ENCODE measurements at places on chromosomes 6 and 20.

DNA sequence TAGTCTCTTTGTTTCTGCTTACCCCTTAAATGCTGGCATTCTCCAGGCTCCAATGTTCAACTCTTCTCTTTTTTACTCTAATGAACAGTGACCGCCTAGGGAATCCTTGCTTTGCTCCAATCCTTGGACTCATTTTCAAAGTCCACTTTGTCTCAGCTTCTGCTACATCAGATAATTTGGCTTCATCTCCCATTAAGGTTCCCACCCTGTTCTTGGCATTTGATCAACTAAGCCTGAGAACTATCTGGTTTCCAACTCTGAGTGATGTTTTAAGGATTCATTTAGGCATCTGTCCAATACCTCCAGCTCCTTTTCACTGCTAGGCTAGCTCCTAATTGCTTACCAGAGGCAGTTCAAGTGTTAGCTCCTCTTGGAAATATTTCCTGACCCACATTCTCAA lies 64.9 kb downstream of the ME1 start:
- no peak for DNase-seq

DNA sequence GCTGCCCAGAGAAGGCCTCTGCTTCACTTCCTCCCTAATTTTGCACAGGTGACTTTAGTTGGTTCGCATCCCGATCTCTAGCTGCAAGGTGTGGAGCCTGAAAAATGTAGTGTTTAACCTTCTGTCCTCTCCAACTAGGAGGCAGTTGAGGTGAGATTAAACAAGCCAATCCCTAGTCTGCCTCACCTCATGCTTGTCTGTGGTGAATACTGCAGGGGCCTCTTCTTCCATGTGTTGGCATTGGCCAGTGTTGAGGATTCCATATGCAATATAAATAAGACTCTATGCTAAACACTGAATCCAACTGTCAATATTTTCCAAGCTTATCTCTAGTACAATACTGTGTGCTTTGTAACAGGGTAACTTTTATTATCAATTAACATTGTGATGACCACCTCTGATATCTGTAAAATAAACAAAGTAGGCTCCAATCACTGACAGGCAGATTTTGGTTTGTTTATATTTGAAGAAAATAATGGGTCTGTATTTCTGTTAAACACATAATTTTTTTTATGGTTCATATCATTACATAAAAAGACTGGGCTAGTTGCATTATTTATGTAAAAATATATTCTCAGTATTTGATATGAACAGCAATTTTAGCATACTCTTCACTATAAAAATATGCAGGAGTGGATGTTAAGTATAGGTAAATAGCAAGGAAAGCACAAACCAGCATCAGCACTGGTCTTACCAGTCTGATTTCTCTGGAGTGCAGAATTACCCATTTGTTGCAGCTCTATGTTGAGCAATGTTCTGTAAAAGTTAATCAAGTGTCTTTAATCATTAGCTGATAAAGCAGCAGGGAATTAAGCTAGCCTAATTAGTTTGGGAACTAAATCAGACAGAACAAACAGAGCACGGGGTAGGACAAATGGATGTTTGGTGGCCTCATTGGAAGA lies 74.0 kb downstream of the ANKRD6 start:
- peak; percentile 48 for DNase-seq

DNA sequence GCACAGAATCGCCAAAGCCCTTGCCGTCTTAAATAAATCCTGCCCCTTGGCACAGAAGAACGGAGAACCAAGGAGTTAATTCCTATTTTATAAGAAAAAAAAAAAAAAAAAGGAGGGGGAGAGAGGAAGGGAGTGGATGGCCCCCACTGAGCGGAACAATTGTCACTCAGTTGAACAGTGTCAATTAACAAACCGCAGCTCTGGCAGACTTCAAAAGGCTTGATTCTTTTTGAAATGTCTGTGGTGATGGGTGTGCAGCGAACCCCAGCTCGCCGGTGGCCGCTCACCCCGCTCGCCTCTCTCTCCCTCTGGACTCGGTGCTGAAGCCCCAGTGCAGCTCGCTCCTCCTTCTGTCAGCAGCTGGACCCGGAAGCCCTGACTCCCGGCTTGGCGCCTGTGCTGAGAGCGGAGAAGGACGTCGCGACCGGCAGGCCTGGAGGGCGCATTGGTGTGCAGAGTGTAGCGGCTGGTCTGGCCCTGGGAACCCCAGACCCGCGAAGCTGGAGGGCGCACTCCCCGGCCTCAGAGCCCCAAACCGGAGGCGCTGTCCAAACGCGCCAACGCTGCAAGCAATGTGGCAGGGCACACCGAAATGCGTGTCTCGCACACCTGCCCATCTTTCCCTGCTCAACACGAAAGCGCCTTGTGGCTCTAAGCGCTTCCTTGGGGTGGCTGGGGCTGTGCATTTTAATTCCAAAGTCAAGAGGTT lies 3.4 kb downstream of the LINC00237 start:
- no peak for DNase-seq

- DNase-seq: no peak
Measured at GRCh38 chr6:17971128-17972073, 16.0 kb downstream of the KIF13A start.

GRCh38 chr6:39693206-39693605 lies 32.0 kb downstream of the KIF6 start:
- no peak for DNase-seq

DNA sequence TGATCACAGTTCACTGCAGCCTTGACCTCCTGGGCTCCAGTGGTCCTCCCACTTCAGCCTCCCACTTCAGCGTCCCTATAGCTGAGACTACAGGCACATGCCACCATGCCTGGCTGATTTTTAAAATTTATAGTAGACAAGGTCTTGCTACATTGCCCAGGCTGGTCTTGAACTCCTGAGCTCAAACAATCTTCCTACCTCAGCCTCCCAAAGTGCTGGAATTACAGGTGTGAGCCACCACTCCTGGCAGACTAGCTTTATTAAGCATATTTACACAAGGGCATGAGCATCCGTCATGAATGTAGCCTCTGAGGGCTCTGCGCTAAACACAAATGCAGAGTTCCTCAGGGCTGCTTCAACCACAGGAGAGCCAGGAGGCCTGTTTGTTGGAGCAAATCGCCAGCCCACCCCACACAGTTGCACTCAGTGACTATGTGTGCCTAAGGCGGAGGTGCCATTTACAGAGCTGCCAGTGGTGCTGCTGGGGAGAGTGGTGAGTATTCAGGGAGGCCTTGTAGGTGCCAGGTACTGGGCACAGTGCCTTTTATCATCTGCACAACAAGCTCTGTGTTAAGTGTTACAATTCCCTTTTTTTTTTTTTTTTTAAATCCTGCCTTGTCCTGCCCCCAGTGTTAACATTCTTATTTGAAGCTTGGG lies 78.2 kb downstream of the PSMG4 start:
- DNase-seq: peak; percentile 71

DNA sequence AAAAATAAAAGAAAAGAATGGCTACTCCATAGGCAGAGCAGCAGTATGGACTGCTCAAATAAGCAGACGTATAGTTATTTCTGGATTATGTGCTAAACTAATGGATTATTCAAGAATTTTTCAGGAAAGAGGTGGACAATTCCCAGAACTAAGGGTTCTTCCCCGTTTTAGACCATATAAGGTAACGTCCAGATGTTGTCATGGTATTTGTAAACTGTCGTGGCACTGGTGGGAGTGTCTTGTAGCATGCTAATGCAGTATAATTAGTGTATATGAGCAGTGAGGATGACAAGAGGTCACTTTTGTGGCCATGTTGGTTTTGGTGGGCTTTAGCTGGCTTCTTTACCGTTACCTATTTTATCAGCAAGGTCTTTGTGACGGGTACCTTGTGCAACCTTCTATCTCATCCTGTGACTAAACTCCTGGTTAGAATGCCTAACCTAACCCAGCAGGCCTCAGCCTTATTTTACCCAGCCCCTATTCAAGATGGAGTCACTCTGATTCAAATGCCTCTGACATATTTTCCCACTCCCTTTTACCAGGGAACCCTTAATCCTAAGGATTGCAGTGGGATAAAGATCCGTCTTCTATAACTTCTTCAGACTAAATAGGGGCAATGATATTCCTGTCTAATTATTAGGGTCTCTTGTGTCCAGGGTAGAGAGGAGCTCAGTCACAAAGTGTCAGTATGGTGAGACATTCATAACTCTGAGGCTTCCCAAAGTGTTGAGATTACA lies 11.1 kb upstream of the TRIM38 start:
- DNase-seq: no peak

- DNase-seq: no peak
Measured at GRCh38 chr20:23203951-23204730, 118.0 kb upstream of the CD93 start.

- no peak for DNase-seq
Measured at GRCh38 chr6:27091661-27092315, 155.7 kb upstream of the PRSS16 start.

GRCh38 chr6:30329331-30329730 lies 2.6 kb downstream of the TRIM39 start:
- no peak for DNase-seq

DNA sequence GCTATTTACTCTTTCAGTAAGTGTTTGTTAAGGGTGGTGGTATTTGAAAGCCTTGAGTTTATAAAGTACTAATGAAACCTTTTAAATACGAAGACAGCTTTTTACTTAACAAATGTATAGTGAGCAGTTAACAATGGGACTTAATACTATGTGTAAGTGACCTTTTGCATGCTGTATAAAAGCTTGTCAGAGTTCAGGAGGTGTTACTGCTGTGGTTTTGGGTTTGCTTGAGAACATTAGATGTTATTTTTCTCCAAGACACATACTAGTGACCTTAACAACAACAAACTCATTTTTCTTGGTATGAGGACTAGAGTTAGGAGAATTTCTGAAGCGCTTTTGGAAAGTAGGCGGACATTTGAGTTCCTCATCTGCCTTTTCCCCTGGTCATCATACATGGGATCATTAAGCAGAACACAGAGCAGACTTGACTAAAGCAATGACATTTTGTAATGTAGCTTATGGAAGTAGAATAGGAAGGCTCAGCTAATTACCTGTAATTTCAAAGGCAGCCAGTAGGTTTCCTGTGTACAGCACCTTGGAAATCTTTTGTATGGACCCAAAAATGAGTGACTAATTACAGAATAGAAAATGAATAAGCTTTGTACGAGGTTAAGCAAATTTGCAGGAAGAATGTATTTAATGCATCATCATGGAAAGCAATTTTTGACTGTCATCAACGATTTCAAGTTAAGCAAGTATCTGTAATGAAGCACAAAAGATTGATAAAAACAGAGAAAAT lies 14.1 kb downstream of the CDYL start:
- DNase-seq: no peak

DNA sequence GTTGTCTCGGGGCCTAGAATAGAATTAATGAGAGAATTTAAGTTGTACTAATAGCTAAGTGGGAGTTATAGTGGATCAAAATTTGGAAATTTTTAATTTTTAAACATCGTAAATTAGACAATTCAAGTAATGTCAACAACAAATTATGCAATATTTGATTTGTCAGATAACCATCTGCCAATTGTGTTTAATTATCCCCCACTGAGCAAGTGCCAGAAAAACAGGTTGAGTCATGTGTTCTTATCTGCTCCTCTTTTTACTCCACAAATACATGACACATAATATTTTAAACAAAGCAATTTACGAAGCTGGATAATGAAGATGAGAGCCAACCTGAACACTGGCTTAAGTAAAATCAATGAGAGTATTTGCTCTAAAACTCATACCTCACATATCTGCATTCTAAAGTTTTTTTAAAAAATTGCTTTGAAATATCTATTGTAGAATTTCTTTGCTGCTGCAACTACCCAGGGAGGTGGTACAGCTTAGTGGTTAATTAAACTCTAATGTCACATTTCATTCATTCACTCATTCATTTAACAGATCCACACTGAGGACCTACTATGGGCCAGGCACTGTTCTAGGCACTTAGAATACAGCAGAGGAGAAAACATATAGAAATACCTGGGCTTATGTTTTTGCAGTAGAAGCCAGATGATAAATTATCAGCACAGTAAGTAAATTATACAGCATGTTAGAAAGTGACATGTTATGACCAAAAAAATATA lies 57.1 kb upstream of the MAP7 start:
- peak; percentile 58 for DNase-seq

DNA sequence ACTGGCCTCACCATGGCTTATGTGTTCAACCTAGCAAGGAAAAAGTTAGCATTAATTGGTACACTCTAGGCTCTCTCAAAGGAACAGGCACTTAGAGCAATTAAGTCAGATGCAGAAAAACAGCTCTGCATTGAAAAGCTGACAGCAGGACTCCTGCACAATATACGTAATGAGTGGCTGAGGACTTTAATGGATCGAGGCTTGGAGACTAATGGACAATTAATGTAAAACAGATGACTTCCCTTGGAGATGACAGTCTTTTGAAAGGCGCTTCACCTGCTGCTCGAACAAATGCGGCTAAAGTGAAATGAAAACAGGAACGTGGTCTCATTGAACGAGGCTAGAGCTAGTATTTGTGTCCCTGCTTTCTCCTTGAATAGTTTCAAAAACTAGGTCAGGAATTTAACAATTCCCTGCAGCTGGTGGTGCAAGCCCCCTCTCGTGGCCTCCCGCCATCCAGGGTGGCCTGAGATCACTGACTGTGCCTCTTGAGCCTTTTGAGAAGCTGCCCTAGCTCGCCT lies 137.1 kb downstream of the ELOVL4 start:
- peak; percentile 18 for DNase-seq

- DNase-seq: peak; percentile 45
Measured at GRCh38 chr6:33727932-33728331, 16.4 kb upstream of the UQCC2 start.

- no peak for DNase-seq
Measured at GRCh38 chr6:54255886-54256285, 52.4 kb upstream of the TINAG start.

DNA sequence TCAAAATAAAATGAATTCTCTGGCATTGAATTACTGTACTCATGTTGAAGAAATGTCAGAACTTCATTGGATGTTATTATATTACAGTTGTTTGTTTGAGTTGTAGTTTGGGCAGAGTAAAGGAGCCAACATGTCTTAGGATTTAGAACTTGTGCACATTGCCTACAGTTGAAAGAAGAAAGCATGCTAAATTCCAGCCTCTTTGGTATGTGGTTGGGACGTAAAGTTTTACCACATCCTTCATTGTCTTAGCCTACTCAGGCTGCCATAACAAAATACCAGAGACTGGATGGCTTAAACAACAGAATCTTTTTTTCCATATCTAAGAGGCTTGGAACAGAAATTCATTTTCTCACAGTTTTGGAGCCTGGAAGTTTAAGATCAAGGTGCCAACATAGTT lies 42.4 kb downstream of the HFE start:
- no peak for DNase-seq

- no peak for DNase-seq
Measured at GRCh38 chr6:53947780-53948179, 153.0 kb downstream of the LRRC1 start.

GRCh38 chr6:113486199-113486598 lies 370.9 kb upstream of the MARCKS start:
- DNase-seq: no peak
